M059J (cell line): ENCODE measurements at places on chromosomes 11 and 22.

GRCh38 chr11:64712430-64713015 lies 10.5 kb downstream of the NRXN2 start:
- DNase-seq, result no peak

DNA sequence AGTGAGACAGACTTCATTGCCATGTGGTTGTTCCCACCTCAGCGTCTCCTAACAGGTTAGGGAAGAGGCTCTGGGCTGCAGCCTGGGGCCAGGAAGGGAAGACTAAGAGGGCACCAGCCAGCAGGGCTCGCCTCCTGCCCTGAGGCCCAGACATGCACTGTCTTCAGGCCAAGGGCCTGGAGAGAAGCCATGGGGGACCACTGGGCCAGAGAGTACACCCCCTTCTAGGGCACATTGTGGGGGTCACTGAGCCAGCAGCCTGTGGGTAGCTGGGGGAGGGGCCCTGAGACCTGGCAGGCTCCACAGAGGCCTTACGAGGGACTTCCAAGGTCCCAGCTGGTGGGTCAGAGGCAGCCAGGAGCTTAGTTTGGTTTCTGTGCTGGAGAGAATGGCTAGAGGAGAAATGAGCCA lies 25.0 kb upstream of the MYRF start:
- no peak for DNase-seq

DNA sequence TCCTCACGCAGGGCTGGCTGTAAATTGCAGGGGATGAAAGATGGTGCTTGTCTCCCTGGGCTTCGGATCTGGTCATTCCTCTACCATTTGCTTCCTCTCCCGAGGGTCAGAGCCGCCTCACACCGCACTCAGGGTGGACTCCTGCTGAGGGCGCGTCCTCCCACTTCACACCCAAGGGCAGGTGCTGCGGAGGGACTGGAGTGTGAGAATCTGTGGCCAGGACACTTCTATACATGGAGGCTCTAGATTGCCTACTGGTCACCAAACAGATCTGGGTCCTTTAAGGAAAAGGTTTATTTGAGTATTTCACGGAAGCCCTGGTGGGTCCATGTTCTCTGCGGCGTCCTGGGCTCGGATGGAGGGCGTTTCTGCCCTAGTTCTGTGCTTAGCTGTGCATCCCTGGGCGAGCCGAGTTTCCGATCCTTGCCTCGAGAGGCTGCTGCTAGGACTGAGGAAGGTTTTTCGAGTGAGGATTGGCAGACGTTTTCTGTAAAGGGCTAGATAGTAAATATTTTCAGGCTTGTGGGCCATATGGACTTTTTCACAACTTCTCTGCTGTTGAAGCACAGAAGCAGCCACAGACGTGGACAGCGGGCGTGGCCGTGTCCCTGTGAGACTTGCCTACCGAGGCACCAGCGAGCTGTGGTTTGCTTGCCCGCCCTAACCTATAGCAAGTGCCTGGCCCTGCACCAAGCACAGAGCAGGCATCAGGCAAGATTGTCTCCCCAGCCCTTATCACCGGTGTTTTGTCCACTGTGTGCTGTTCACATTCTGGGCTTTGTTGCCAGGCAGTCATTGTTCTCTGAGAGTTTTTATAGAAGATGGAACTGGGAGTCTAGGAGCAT lies 279.0 kb downstream of the TBC1D22A start:
- no peak for DNase-seq

DNA sequence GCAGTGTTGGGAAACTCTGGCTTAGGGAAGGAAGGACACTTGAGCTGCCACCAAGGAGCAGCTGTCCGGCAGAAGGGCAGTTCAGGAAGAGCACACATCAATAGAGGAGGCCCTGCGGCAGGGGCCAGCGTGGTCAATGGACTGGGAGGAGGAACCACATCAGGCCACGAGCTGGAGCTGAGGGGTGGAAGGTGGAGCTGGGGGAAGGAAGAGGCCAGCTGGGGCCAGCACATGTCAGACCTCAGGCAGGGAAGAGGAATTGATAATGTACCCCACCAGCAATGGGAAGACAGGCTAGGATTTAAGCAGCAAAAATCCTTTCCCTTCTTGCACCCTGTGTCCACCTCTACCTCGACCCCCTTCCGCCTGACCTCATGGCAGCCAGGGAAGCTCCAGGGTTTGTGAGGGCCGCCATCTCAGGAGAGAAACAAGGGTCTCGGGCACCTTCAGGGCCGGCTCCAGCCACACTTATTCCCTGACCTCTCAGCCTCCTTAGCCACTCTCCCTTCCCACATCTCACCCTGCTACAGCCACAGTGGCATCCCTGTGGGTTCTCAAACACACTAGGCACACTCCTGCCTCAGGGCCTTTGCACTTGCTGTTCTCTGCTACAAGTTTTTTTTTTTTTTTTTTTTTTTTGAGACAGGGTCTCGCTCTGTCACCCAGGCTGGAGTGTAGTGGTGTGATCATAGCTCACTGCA lies 157.8 kb upstream of the GRK3 start:
- DNase-seq, result no peak

GRCh38 chr11:117089685-117090084 lies 8.5 kb downstream of the SIK3 start:
- DNase-seq, result no peak

DNA sequence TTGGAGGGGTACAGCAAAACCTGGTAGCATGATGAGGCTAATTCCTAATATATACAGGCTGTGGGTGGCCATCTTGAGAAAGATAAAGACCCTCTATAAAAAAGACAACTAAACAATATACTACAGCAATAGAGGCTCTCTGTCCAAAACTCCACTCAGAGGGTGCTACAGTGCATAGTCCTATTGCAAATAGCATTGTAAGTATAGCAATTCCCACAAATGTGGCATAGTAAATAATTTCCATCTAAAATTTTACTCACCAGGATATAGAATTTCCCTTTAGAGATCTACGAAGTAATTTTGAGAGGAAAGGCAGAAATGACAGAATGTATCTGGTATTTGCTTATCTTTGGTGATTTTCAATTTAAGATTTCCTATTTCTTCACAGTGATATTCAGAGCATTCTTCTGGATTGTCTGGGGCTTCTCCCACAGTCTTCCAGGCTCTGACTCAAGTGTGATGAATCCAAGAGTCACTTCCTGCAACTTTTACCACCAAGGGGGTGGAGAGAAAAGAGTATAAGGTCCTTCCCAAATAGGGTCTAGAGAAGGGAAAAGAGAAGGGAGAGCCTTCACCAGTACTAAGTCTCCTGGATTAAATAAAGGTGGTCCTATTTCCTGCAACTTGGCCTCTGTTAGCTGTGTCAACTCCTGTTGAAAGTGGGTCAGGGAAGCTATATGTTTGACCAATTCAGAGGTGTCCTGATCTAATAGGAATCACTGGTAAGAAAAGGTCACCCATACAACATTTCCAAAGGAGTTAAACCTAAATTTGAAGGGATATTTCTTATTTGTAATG lies 1054.7 kb upstream of the CNTN5 start:
- peak; percentile 95 for DNase-seq

GRCh38 chr11:15585602-15586331 lies 471.0 kb downstream of the INSC start:
- no peak for DNase-seq

DNA sequence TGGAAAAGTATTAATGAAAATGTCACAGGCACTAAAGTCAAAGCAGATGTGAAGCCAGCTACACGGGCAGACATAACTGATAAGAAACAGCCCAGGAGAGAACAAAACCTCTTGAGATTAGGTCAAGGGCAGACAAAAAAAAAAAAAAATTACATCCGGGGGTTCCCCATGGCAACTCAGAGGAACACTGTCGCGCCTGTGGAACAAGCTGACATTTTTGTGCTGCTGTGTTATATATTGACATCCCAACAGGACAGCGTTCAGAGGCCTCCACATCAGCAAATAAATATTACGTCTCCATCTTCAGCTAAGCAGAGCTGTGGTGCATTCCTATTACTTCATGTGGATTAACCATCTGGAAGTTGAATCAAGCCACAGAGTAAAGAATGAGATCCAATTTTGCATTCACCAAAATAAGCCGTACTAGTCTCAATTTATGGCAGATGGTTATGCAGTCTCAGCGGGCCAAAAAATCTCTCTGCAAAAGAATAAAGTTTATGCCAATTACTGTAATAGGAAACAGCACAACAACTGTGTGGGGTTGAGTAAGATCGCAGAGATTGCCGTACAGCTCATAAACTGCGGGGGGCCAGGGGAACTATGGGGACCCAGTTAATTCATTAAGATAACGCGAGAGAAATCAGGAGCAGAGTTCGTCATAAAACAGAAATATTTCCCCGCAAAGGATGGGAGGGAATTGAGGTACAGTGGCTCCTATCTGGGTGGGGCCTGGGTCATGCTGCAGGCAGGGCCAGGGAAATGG lies 41.3 kb upstream of the MN1 start:
- no peak for DNase-seq

- peak; percentile 44 for DNase-seq
Observed at GRCh38 chr11:11841116-11841722, 553 bp upstream of the USP47 start.

DNA sequence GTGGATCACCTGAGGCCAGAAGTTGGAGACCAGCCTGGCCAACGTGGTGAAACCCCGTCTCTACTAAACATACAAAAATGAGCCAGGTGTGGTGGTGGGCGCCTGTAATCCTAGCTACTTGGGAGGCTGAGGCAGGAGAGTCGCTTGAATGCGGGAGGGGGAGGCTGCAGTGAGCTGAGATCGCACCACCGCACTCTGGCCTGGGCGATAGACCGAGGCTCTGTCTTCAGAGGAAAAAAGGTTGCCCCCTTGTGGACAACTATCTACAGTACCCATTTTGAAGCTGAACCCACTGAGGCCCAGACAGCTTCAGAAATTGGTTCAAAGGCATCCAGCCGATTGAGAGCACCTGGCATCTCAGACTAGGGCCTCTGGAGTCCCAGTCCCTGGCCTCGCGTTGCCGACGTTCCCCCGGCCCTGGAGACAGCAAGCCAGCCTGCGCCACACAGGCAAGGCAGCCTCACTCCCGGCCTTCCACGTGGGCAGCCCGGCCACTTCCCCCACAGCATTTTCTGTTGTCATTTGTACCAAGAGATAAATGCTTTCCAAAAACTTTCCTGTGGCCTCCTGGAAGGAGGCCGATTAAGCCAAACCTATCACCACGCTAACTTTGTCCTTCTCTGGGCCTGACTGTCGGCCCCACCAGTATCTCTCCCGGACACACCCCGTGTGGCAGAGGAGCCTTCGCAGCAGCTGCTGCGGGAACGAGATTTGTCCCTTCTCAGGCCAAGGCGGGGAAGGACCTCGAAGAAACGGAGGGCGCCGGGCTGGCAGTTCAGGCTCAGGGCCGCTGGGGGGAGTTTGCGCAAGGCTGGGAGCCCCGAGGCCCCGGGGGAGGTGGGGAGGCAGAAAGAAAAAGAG lies 82.8 kb downstream of the FLI1 start:
- DNase-seq, result peak; percentile 11

GRCh38 chr22:37299969-37300509 lies 17.7 kb downstream of the CYTH4 start:
- DNase-seq, result no peak

DNA sequence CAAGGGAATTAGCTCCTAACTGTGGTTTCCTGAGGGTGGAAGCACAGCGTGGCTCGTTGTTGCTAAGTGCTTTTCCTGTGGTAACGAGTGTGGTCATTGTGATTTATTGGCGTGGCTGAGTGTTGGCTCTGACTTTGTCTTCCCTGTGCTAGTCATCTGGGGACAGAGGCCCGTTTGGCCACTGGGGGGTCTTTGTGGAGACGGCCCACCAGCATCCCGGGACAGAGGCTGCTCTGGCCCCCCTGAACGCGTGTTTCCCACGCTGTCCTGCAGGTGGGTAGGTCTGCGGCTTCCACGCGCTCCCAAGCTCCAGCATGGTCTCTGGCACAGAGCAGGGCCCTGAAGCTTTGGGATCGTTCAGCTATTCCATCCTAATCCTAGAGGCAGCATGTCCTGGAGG lies 1040.0 kb downstream of the TBC1D22A start:
- DNase-seq, result peak; percentile 32

- peak; percentile 31 for DNase-seq
Observed at GRCh38 chr11:776561-777287, 563 bp downstream of the GATD1 start.

DNA sequence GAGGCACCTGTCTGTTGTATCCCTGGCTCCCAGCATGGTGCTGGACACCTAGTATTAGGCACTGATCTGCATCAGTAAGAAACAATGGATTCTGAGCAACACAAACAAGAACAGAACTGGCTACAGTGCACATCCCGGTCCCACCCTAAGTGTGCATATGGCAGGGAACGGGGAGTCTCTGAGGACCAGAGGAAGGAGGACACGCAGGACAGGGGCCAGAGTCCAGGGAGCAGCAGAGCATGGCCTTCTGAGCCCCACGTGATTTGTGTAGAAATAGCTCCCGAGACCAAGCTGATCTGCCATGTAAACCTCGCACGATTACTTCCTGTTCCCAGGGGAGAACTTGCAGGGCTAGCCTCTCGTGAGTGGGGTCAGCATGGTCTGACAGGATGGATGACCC lies 12.7 kb upstream of the SNX32 start:
- no peak for DNase-seq

GRCh38 chr11:128643661-128644317 lies 50.1 kb upstream of the FLI1 start:
- peak; percentile 17 for DNase-seq

GRCh38 chr11:68343761-68344256 lies 31.4 kb downstream of the LRP5 start:
- no peak for DNase-seq

DNA sequence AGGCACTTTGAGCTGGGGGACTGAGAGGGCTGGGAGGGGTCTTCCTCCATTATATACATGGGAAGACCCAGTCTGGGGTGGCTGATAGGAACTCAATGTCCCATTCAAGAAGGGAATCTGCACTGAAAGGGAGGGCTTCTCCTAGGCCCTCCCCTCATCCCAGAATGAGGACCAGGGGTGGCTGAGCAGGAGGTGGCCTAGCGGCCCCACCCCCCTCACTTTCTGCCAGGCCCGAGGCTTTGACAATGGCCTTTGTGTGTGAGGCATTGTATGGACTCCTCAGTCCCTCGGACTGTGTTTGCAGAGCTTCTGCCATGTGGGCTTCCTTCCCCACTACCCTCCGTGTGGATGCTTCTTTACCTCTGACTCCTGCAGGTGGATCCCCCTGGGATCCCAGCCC lies 65.7 kb downstream of the NECTIN1 start:
- DNase-seq, result no peak

DNA sequence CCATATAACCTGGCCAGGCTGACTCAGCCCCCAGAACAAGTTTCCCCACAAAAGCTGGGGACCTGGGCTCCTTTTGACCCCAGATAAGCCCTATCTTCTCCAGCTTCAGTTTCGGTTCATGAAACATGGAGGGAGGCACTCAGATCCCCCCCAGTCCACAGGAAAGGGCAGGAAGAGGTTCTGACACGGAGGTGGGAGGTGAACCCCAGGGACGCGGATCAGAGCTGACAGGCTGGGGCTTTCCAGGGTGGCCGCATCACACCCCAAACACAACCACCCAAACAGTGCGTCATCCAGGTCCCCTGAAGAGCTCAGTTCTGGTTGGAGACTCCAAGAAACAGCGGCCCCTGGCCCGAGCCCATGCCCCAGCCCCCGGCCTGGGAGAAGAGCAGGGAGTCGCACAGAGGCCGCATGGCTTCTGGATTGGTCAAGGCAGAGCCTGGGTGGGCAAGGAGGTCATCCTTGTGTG lies 44.3 kb upstream of the A4GALT start:
- DNase-seq, result no peak
